Foreskin fibroblast (primary cell): ENCODE measurements at places on chromosomes 11 and 22.

DNA sequence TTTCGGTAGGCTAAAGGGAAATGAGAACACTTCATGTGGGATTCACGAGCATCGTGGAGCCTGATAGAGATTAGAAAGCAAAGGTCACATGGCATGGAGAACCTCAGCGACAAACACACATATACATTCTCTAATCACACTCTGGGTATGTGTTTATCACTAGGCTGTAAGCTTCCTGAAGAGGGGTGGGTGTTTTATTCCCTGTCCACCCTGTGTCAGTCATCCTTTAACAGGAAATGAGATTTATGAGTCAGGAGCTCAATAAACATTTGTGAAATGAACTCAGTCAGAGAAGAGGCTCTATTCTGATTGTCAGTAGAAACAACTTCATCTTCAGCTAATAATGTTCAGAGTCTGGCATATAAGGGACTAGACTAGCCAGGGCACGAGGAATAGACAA is 71.7 kb upstream of the EIF3M start:
- DNase-seq: no peak

GRCh38 chr11:108393046-108393445 is 74.3 kb downstream of the C11orf65 start:
- no peak for DNase-seq

DNA sequence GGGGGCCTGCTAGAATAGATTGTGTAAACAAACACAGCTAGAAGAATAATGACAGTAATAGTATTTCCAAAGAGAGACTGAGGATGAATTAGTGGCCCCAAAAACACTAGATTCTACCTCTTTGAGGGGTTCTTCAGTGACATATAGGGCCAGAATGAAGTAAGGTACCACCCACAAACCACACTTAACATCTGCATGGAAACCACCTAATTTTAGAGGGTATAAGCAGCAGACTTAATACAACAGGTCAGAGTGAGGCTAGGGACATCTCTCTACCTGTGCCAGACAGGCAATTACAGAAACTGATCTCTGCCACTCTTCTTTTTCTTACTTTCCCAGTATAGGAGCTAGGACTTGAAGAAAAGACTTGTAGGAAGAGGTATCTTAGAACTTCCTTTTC is 20.1 kb downstream of the ELP4 start:
- DNase-seq: no peak

- no peak for DNase-seq
These were observed 166.8 kb downstream of the MYO18B start for GRCh38 chr22:25908755-25909154.

GRCh38 chr11:6799402-6799801 is at the start of gene OR6A2:
OR6A2 (minus strand) TSS chr11:6799689; CDS start chr11:6795708, 3,981 bp downstream.
- peak; percentile 20 for DNase-seq

DNA sequence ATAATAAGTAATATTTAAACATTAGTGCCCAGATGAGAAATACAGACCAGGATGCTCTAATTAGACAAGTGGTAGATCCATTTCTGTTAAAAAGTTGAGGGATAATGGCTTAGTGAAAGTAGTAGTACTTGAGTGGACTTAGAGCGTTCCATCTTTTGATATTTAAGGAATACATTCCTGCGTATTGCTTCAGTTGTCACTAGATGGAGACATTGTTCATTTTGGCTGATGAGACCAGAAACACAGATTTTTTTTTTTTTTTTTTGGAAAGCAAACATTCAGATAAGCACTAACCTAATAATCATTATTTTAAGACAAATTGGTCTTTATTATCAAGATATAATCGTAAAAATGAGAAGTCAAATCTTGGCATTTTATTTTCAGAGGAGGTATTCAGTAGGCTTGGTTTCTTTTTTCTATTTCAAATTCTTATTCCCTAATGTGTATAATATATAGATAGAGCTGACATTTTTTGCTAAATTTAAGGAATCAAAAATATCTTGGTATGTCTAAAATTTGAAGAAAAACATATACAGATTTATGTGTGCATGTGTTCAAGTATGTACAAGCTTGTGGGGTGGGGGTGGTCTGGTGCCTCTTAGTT is 92.9 kb downstream of the DYNC2H1 start:
- peak; percentile 59 for DNase-seq

DNA sequence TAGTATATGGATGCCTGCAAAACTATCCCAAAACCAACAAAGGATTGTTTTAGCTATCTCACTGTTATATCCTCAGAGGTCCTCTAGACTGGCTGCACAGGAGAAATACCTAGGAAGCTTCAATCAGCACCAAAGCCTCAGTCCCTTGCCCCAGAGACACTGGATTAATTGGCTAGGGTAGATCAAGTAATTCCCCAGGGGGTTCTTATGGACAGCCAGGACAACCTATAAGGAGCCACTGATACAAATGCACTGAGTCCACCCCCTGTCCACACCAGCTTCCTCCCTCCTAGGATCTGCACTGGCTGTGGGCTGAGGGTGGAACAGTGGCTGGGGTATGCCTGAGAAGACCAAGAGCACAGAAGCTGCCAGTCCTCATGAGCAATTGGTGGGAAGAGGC is 16.3 kb downstream of the ADORA2A start:
- no peak for DNase-seq

DNA sequence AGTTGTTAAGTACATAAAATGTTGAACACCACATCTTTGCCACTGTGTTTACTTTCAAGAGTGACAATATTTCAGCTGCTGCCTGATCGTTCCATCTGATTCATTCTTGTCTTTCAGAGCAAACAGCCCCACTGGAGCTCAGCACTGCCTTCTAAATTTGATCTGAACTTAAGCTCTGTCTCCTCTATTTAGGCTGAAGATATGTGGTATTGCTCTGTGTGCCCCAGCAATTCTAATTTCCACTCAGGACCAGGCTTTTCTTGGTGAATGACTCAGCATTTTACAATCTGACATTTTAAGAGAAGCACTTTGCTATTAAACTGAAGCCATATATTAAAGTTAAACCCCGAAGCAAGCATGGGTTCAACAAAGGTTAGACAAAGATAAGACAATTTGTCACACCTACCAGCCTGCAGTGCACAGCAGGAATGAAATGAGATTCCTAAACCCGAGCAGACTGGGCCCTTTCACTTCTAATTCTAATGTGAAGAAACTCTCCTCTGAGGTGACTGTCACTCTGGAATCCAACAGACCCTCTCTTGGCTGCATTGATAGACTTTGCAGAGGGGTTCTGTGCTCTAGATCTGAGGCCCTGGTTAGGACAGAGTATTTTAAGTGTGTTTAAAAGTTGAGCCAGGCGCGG is 41.7 kb upstream of the PLET1 start:
- DNase-seq: no peak

GRCh38 chr11:69635195-69635594 is 5.8 kb upstream of the CCND1 start:
- DNase-seq: no peak

GRCh38 chr11:115848080-115848479 is 343.9 kb upstream of the CADM1 start:
- DNase-seq: no peak

DNA sequence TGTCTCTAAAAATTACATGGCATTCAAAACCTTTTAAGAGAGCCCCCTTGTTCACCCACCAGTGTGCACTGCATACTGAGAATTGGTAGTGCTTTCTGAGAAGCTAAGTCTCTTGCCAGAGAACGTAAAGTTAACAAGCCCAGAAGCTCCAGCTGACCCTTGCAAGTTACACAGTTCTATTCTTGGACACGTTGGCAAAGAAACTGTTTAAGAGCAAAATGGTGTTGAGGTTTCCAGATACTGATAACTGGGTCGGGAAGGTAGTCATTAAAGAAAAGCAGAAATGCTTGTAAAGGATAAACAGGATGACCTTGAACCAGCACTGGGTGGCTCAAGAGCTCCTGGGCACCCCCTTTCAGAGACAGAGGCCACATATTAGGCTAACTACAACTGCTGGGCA is 284.8 kb downstream of the CADM1 start:
- DNase-seq: no peak

- DNase-seq: peak; percentile 63
These were observed 142.8 kb downstream of the MAML2 start for GRCh38 chr11:96200243-96200642.

DNA sequence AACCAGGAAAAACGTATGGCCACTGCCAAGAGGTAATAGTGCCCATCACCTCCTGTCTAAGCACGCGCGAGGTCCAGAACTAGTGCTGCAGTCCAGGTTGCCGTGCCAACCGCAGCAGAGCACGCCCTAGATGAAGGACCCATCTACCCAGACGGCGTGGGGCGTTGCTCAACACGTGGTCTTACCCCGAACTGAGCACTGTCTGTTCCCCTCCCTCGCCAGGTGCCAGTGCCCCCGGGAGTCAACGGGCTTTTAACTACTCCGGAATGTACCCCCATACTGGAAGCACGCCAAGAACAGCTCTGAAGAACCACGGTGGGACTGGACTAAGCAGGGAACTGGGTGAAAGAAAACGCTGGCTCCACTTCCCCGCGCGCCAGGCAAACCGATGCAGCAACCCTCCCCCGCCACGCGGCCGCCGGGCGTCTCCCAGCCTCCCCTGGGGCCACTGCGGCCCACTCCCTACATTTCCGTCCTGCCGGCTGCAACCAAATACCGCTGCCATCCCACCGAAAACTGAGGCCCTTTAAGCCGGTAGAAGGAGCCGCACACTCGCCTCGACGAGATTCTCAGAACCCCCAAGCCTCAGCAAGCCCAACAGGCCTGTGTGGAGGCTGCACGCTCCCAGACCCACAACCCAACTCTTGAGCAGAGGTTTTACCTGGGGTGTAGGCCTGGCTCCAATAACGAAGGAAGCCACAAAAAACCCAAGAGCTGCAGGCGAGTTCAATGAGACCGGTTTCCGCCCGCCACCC is at the start of gene HSPA8:
HSPA8 (minus strand) TSS at position 734 of the 755 bp plus-strand sequence. CDS start 812 bp downstream, outside the sequence.
- DNase-seq: no peak

GRCh38 chr11:17752144-17752543 is 17.6 kb downstream of the KCNC1 start:
- DNase-seq: no peak

GRCh38 chr11:27902981-27903624 is 202.8 kb upstream of the BDNF start:
- peak; percentile 66 for DNase-seq

- no peak for DNase-seq
These were observed 4.7 kb downstream of the WNT7B start for GRCh38 chr22:45972091-45972888.

DNA sequence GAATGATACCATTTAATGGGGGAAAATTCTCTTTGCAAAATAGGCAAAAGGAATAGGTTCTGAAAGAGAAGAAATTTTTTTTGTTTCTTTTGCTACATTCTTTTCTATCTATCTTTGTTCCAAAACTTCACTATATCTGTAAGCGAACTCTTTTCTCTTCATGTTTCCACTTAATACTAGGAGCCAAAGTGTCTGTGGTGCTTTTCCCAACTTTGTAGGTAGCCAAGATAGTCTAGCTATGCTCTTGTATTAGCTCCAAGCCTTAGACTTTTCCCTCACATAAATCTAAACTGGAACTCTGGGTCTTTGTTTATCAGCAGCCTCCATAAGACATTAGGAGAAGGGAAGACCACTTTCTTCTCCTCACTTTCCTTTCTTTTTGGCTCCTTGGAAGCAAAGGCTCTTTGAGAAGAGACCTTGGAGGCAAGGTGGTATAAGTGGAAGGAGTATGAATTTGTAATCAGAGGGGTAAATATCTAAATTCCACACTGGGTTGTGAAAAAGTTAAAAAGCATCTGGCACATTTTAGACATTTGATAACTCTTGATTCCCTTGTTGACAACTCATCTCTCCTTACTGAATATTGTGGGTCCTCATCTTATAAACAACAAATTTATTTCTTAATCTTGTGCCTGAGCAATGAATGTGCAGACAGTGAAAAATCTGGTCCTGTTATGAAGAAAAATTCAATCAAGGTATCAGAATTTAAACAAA is 130.0 kb downstream of the EHF start:
- no peak for DNase-seq

- peak; percentile 71 for DNase-seq
These were observed 1.6 kb upstream of the MSANTD2 start for GRCh38 chr11:124801636-124802312.

DNA sequence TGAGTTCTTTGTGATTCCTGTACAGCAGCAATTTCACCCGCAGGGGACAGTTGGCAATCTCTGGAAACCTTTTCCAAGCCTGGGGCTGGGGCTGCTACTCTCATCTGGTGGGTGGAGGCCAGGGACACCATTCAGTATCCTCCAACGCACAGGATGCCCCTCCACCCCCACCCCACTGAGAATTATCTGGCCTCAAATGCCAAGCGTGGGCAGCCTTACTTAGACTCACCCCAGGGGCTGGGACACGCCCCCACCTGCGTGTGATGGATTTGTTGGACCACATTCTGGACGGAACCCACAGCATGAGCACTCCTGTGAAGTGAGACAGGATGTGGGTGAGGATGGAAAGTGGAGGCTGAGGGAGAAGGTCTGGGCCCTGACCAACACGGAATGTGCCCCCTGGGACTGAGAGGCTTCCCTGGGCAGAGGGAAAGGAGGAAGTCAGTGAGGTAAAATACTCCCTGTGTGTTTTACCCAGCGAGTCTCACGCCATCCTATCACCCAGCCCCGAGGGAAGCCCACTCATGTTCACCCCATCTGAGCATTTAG is 13.7 kb downstream of the RASD2 start:
- no peak for DNase-seq

DNA sequence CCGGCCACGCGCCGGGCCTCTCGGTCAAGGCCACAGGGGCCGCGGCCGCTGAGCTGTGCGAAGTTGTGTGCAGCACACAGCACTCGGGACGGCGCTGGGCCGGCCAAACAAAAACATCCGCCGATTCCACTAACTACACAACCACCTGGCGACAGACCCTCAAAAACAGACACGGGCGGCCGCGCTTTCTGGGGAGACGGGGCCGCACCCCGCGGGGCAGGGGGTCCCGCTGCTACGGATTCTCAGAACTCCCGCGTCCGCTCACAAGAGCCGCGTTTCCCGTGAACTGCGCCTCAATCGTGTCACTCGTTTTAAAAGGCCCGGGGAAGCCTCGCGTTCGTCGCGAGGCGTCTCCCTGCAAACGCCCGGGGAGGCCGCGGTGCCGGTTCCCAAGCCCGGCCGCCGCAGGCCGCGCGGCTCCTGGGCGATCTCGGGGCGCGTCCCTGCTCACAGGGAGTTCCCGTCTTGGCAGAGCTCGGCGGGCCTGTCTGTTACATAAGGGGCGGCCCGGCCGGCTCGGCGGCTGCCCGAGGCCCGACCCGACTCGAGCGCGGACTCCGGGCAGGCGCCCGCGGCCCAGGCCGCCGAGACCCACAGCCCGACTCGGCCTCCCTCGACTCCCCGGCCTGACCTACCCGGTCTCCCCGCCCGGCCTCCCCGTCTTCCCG is 936 bp downstream of the BRD1 start:
- peak; percentile 66 for DNase-seq

- no peak for DNase-seq
These were observed 130.9 kb downstream of the KIF18A start for GRCh38 chr11:27977031-27977430.

GRCh38 chr11:3840004-3840869 is 522 bp downstream of the RHOG start:
- DNase-seq: peak; percentile 31
